Hepatocyte (in vitro differentiated cells): ENCODE measurements at places on chromosomes 3 and 15. TPM values are rescaled to one million over a fixed set of nuclear protein-coding genes. Genes with fewer than 3 reads are reported as not detected.

The CHST2 gene
- total RNA-seq: 14.4 and 16.1 TPM in 2 replicates

The SLC28A1 gene
- 2.7 and 3.0 TPM in 2 replicates for total RNA-seq

The GOLGA6A gene
- not detected in 2 replicates for total RNA-seq

The SLC27A2 gene
- 37.0 and 41.3 TPM in 2 replicates for total RNA-seq

The ARL6IP5 gene
- total RNA-seq: 70.4 and 72.2 TPM in 2 replicates

The BFSP2 gene
- total RNA-seq: not detected in 2 replicates

The CD276 gene
- total RNA-seq: 94.4 and 106 TPM in 2 replicates

The REC114 gene
- total RNA-seq: not detected in 2 replicates

The ANO10 gene
- total RNA-seq: 28.5 and 29.8 TPM in 2 replicates

The CYP8B1 gene
- 5.7 and 5.9 TPM in 2 replicates for total RNA-seq

The CCDC54 gene
- not detected in 2 replicates for total RNA-seq

The GCSAM gene
- total RNA-seq: not detected in 2 replicates

The STRIT1 gene
- total RNA-seq: 0.60 and 1.2 TPM in 2 replicates

The TUBGCP4 gene
- 12.0 and 13.4 TPM in 2 replicates for total RNA-seq

The MYLK gene
- total RNA-seq: 17.7 and 27.1 TPM in 2 replicates

The SLC38A3 gene
- 22.6 and 24.7 TPM in 2 replicates for total RNA-seq

The USP13 gene
- total RNA-seq: 9.6 and 13.5 TPM in 2 replicates

The ZNF860 gene
- 0.80 and 2.2 TPM in 2 replicates for total RNA-seq

The GDPGP1 gene
- 5.1 and 6.8 TPM in 2 replicates for total RNA-seq

The B3GALNT1 gene
- total RNA-seq: 19.1 and 22.5 TPM in 2 replicates

The ZNF660 gene
- 4.5 and 9.8 TPM in 2 replicates for total RNA-seq
